ENCODE measurements at places on chromosomes 11 and 22. TPM values are rescaled to one million over a fixed set of nuclear protein-coding genes. Genes with fewer than 3 reads are reported as not detected.

DNA sequence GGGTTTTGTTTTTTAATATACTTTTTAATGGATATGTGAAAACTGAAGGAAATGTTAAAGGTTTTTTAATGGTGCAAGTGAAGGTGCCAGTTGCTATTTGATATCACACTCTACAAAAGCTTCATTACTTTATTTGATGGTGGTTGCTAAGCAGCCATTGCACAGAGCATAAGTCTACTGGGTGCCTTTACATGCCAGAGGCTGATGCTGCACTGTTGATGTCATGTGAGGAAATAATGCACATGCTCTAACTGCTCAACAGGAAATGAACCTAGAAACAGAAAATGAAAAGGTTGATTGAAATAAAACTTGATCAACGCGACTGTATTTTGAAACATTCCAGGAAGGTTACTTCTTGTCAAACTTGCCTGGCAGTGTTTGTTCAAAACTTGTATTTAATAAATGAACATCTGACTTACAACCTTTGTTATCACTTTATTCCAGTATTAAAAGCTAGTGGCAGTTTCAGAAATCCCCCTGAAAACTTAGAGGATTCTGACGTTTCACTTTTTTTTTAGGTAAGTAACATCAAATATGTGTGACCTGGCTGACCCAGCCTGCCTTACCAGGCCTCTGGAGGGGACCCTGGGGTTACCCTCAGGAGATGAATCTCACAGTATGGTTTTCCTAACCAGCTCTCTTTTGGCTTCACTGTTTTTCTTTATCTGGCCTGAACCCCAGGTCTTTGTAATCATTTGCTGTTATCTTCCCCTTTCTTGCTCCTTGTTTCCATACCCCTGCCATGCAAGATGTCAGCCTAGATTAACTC lies 2.4 kb upstream of the ATP5MG start:
- peak; percentile 86 for DNase-seq
- peak overlapping the region; percentile 26 for H3K4me3 ChIP-seq
- H3K27me3 ChIP-seq, result no peaks in the 10 kb centered on the region
- peaks cover 19% of the 10 kb centered on the region for H3K36me3 ChIP-seq
- H3K27ac ChIP-seq, result peak overlapping the region; percentile 82

GRCh38 chr11:121226415-121227263 lies 65.9 kb upstream of the SC5D start:
- no peak for DNase-seq
- no peaks in the 10 kb centered on the region for H3K36me3 ChIP-seq
- H3K27ac ChIP-seq, result no peak overlapping the region
- peaks cover 7% of the 10 kb centered on the region for H3K27me3 ChIP-seq
- no peak overlapping the region for H3K4me3 ChIP-seq

Gene OR2AT4
- total RNA-seq, result not detected

DNA sequence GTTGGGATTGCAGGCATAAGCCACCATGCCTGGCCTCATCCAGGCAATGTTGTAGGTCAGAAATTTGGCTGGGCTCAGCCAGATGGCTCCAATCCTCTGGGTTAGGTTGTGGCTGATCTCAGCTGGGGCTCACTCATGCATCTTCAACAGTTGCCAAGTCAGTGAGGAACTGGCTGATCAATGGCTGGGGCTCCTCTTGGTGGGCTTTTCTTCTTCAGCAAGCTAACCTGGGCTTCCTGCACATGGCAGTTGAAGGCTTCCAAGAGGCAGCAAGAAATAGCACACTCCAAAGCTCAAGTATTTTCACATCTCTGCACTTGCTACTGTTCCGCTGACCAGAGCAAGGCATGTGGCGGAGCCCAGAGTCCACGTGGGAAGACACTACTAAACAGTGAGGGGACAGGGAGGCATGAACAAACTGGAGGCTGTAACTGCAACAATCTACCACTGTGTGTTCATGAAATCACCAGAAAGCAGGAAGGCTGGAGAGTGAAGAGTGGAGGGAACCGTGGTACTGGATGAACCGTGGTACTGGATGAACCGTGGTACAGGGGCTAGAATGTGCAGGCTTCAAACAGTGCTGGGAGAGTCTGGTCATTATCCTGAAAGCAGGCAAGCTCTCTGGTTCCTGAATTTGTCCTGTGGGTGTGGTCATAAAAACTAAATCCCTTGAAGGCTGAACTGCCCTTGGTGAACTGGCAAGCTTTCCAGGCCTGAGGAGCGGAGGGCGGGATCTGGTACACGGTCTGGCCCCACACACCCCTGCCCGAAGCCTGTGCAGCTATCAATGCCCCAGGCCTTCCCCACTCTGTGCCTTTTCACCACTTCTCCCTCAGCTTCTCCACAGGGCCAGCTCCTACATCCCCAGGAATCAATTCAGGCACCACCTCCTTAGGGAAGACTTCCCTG lies 20.2 kb downstream of the CHST1 start:
- no peak for DNase-seq
- H3K27ac ChIP-seq, result no peak overlapping the region
- H3K36me3 ChIP-seq, result no peaks in the 10 kb centered on the region
- no peaks in the 10 kb centered on the region for H3K4me1 ChIP-seq
- H3K4me3 ChIP-seq, result no peak overlapping the region
